NCI-H2171 (cell line): ENCODE measurements at places on chromosomes 4 and X.

- DNase-seq, result no peak
Observed at GRCh38 chr4:104493081-104493831, 1.4 kb downstream of the CXXC4 start.

- no peak for DNase-seq
Observed at GRCh38 chr4:128544272-128544671, 256.7 kb upstream of the PGRMC2 start.

DNA sequence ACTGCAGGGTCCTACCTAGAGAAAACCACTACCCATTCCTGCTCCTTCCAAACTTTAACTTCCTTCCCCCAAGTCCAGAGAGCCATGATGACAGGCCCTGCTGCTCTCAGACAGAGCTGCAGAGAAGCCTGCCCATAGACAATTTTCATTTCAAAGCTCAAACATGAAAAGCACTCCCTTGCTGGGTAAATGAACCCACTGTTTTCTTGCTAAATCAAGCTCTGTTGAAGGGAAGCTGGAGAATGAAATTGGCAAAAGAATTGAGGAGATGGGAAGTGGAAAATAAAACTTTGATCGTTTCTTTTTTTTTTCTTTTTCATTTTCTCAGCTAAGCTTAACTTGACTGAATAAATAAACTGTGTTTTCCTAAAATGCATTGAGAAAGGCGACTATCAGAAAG, 331.1 kb upstream of the CPEB2 start:
- DNase-seq, result no peak

DNA sequence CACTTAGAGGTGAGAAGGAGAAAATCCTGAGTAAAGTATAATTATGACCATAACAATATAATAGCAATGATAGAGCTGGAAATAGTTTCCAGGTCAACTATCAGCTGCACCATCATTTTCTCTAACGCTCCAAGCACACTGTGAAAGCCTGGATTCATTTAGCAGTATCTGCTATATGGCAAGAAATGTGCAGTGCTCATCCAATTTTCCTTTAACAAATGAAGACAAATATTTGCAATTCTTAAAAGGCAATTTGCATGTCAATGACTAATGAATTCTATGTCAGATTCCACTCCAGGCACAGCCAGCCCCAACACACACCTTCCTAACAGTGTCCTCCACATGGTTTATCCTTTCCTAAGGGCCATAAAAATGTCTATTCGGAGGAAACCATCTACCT, 12.7 kb downstream of the PRSS12 start:
- no peak for DNase-seq

GRCh38 chrX:109732017-109732801, 848 bp downstream of the ACSL4 start:
- DNase-seq, result peak; percentile 0

- DNase-seq, result peak; percentile 7
Observed at GRCh38 chrX:107716118-107716684, 59.4 kb downstream of the TSC22D3 start.
